ENCODE measurements at places on chromosomes 3 and 15. TPM values are rescaled to one million over a fixed set of nuclear protein-coding genes. Genes with fewer than 3 reads are reported as not detected.

The CHRM5 gene
- not detected for total RNA-seq

The CAMKV gene
- total RNA-seq = not detected

The B3GNT5 gene
- total RNA-seq = 0.71 TPM

The CEMIP gene
- total RNA-seq = not detected

The CLRN1 gene
- total RNA-seq = not detected

The GOLGA8Q gene
- 0.83 TPM for total RNA-seq

The FSIP1 gene
- 0.30 TPM for total RNA-seq

The DLEC1 gene
- 1.4 TPM for total RNA-seq

The GABRA5 gene
- not detected for total RNA-seq

The SAMD7 gene
- not detected for total RNA-seq

The USP13 gene
- total RNA-seq = 10.3 TPM

The DNAH12 gene
- 0.06 TPM for total RNA-seq

The CPNE9 gene
- total RNA-seq = not detected

The DISP2 gene
- total RNA-seq = 1.4 TPM

The GJD2 gene
- not detected for total RNA-seq

The TICRR gene
- total RNA-seq = 29.8 TPM

All from activated CD4-positive, alpha-beta T cell treated with anti-CD3 and anti-CD28 coated beads, Interleukin-2, amount 10 ng/mL, durations not matched to agents 7 days and 5 days (primary cell).